ENCODE measurements at places on chromosomes 6 and 20. TPM values are rescaled to one million over a fixed set of nuclear protein-coding genes. Genes with fewer than 3 reads are reported as not detected.

DNA sequence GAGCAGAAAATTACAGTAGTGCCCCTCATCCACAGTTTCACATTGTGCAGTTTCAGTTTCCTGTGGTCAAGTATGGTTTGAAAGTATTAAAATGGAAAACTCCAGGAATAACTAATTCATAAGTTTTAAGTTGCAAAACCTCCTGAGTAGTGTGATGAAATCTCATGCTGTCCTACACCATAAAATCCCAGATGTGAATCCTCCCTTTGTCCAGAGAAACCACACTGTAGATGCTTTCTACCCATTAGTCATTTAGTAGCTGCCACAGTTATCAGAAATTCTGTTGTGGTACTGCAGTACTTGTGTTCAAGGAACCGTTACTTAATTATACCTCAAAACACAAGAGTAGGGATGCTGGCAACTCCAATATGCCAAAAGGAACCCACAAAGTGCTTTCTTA is 74.7 kb downstream of the PTCHD4 start:
- H3K36me3 ChIP-seq: no peaks in the 10 kb centered on the region
- no peak overlapping the region for H3K27ac ChIP-seq
- H3K27me3 ChIP-seq: no peaks in the 10 kb centered on the region
- no peak for DNase-seq

- H3K4me1 ChIP-seq: no peaks in the 10 kb centered on the region
- H3K27me3 ChIP-seq: no peaks in the 10 kb centered on the region
- no peak overlapping the region for H3K27ac ChIP-seq
- no peak for DNase-seq
- H3K36me3 ChIP-seq: no peaks in the 10 kb centered on the region
- H3K4me3 ChIP-seq: no peak overlapping the region
These were observed 65.6 kb downstream of the PLG start for GRCh38 chr6:160767647-160768019.

DNA sequence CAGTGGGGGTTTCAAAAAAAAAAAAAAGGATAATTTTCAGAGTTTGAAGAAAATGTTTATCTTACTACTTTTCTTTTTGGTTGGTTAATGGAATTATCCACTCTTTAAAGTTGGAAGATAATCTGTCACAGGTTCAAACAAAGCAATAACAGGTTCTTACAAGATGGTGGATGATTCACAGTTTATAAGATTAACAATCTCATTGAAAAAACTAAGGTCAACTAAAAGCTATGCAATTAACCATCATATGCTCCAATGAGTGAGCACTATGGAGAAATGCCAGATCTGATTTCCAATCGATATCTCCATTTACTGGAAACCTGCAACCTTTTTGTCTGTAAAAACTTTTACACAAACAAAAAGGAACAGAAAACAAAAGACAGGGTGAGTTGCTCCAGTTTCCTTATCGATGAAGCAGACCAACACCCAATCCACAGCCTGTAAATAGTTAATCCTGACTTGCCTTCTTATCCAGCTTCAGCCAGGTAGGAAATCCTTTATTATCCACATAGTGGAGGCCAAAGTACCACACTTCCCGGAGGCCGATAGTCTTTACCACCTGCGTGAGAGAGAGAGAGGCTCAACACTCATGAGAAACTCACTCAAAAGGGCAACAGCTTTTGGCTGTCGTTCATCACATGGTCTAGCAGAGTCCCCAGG is 32.4 kb downstream of the EZR start:
- no peak overlapping the region for H3K27ac ChIP-seq
- H3K27me3 ChIP-seq: no peaks in the 10 kb centered on the region
- H3K4me1 ChIP-seq: no peaks in the 10 kb centered on the region
- no peak overlapping the region for H3K4me3 ChIP-seq
- peaks cover 9% of the 10 kb centered on the region for H3K36me3 ChIP-seq

DNA sequence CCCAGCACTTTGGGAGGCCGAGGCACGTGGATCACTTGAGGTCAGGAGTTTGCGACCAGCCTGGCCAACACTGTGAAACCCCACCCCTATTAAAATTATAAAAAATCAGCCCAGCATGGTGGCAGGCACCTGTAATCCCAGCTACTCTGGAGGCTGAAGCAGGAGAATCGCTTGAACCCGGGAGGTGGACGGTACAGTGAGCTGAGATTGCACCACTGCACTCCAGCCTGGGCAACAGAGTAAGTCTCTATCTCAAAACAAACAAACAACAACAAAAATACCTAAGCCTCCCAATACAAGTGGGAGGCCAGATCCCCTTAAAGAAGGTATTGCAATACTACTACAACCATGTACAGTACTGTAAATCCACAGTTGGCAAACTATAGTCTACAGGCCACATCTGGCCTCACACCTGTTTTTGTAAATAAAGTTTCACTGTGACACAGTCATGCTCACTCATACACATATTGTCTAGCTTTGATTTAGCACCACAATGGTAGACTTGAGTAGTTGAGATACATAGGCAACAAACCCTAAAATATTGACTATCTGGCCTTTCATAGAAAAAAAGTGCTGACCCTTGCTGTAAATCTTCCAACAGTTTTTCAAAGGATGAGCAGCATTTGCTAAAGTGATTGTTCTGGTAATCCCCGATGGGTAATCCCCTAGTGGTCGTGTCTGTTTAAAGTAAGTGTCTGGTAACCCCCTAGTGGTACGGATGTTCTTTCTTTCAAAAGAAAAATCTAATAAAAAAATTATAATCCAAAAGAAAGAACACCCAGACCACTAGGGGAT is 202.0 kb downstream of the RNGTT start:
- no peak overlapping the region for H3K4me3 ChIP-seq
- H3K4me1 ChIP-seq: no peaks in the 10 kb centered on the region
- no peaks in the 10 kb centered on the region for H3K27me3 ChIP-seq
- no peak for DNase-seq

MARCKS gene
- 45.6 TPM for total RNA-seq

GRCh38 chr6:168385858-168386735 is 54.9 kb upstream of the SMOC2 start:
- H3K4me3 ChIP-seq: no peak overlapping the region
- no peaks in the 10 kb centered on the region for H3K27me3 ChIP-seq
- H3K27ac ChIP-seq: no peak overlapping the region

- H3K4me1 ChIP-seq: no peaks in the 10 kb centered on the region
- H3K27me3 ChIP-seq: no peaks in the 10 kb centered on the region
- H3K36me3 ChIP-seq: no peaks in the 10 kb centered on the region
- no peak overlapping the region for H3K4me3 ChIP-seq
- no peak overlapping the region for H3K27ac ChIP-seq
These were observed 18.2 kb upstream of the TAGAP start for GRCh38 chr6:159062976-159063375.

DNA sequence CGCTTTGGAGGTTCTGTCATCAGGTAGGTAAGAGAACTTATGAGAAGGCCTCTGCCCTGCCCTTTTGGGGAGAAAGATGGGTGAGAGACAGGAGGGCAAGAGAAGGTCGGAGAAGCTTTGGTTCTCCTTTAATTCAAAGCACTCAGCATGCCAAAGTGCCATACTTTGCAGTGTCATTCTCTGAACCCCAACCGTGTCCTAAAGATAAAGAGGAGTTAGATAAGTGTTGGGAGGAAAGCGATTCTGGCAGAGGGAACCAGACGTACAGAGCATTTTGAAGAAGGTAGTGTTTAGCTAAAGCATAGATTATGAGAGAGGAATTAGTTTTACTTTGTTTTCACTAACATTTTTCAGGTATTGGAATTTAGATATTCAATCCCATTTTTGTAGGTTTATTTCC is 40.3 kb downstream of the NKAIN2 start:
- no peak overlapping the region for H3K4me3 ChIP-seq
- no peaks in the 10 kb centered on the region for H3K4me1 ChIP-seq
- no peak for DNase-seq
- H3K36me3 ChIP-seq: no peaks in the 10 kb centered on the region

PRDM1 gene
- 6.0 TPM for total RNA-seq

DNA sequence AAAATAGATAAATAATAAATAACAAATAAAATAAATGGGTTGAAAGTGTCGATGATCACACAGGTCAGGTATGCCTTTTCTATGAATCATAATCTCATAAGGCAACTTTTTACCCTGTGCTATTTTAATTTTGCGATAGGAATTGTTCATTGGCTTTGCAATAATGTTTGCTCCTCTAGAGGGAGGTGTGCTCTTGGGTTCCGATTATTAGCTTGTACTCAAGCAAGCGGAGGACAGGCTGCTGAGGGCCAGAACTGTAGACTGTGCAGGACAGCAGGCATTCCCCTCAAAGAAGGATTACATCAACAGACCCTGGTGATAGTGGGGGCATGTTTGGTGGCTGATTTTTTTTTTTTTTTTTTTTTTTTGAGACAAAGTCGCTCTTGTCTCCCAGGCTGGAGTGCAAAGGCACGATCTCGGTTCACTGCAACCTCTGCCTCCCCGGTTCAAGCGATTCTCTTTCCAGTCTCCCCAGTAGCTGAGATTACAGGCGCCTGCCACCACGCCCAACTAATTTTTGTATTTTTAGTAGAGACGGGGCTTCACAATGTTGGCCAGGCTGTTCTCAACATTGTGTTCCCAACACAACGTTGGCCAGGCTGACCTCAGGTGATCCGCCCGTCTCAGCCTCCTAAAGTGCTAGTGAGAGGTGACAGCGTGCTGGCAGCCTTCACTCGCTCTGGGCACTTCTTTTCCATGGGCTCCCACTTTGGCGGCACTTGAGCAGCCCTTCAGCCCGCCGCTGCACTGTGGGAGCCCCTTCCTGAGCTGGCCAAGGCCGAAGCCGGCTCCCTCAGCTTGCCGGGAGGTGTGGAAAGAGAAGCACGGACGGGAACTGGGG is 35.6 kb downstream of the RIOK1 start:
- no peaks in the 10 kb centered on the region for H3K36me3 ChIP-seq
- no peaks in the 10 kb centered on the region for H3K4me1 ChIP-seq
- H3K27me3 ChIP-seq: no peaks in the 10 kb centered on the region
- H3K4me3 ChIP-seq: no peak overlapping the region

DNA sequence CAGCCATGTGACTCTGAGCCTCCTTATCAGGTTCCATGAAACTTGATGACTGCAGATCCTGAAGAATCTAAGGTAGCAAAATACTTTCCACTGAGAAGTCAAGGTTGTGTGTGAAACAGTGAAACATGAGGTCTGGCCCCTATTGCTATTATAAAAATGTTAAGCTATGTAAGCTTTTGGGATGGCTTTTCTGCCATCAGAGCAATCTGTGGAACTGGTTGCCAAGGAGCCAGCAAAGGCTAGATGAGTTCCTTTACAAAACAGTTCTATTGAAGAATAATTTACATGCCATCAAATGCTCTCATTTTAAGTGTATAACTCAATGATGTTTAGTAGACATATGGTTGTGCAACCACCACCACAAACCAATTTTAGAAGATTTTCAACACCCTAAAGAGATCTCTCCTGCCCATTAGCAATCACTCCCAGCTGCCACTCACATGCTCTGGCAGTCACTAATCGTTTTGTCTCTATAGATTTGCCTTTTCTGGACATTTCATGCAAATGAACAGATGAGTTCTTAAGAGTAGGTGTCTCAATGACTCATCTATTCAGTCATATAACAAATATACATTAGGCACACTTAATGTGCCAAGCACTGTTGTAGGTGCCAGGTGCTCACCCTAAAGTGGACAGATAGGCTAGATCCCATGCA is 19.9 kb upstream of the MEP1A start:
- H3K27ac ChIP-seq: no peak overlapping the region
- H3K4me1 ChIP-seq: no peaks in the 10 kb centered on the region
- no peak for DNase-seq
- H3K4me3 ChIP-seq: no peak overlapping the region

SIRPB1 gene
- total RNA-seq: 3.1 TPM

GRCh38 chr6:144434308-144434990 is 149.3 kb downstream of the UTRN start:
- no peak for DNase-seq
- H3K4me1 ChIP-seq: peaks cover 2% of the 10 kb centered on the region
- H3K36me3 ChIP-seq: peaks cover 9% of the 10 kb centered on the region
- H3K27me3 ChIP-seq: no peaks in the 10 kb centered on the region

DNA sequence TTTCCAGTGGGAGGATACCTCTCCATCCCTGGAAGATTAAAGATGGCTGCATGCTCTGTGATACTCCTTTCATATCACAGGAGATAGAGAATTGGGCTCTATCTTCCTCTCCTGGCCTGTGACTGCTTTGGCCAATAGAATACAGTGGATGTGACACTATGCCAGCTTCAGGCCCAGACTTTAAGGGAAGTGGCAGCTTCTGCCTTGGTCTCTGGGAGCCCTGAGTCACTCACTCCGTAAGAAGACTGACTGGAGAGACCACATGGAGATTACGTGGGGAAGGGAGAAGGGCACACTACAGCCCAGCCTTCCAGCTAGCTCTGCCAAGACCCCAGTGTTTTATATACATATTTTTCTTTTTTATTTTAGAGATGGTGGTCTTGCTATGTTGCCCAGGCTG is 10.4 kb upstream of the MMP9 start:
- peaks cover 2% of the 10 kb centered on the region for H3K27me3 ChIP-seq
- no peaks in the 10 kb centered on the region for H3K36me3 ChIP-seq
- no peak overlapping the region for H3K4me3 ChIP-seq
- H3K27ac ChIP-seq: no peak overlapping the region
- no peaks in the 10 kb centered on the region for H3K4me1 ChIP-seq
- DNase-seq: no peak

SLC2A4RG gene
- 72.4 TPM for total RNA-seq

KHDC1L gene
- total RNA-seq: not detected

GRCh38 chr20:20888266-20888656 is 175.8 kb upstream of the RALGAPA2 start:
- no peaks in the 10 kb centered on the region for H3K27me3 ChIP-seq
- no peak for DNase-seq
- H3K4me3 ChIP-seq: no peak overlapping the region
- H3K27ac ChIP-seq: no peak overlapping the region
- no peaks in the 10 kb centered on the region for H3K4me1 ChIP-seq

DNA sequence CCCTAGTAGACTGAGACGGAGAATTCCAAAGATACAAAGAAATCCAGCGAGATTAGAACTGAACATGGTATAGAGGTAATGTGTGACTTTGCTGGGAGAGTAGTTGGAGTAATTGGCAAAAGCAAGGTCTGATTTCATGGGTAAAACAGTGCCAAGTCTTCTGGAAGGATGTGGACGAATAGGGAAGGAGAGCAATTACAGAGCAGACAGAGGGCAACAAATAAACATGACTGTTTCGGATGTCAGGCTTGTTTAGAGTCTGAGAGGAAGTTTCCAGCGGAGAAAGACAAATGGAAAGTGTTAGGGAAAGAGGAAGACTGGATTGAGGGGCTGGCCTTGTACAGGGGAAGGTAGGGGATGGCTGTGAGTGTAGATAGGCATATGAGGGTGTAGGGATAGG is 282.2 kb upstream of the PRND start:
- no peaks in the 10 kb centered on the region for H3K36me3 ChIP-seq
- no peaks in the 10 kb centered on the region for H3K4me1 ChIP-seq

GRCh38 chr6:119587537-119587936 is 238.0 kb upstream of the MAN1A1 start:
- H3K36me3 ChIP-seq: no peaks in the 10 kb centered on the region
- no peak overlapping the region for H3K27ac ChIP-seq
- no peak overlapping the region for H3K4me3 ChIP-seq
- H3K4me1 ChIP-seq: no peaks in the 10 kb centered on the region
- H3K27me3 ChIP-seq: no peaks in the 10 kb centered on the region

DNA sequence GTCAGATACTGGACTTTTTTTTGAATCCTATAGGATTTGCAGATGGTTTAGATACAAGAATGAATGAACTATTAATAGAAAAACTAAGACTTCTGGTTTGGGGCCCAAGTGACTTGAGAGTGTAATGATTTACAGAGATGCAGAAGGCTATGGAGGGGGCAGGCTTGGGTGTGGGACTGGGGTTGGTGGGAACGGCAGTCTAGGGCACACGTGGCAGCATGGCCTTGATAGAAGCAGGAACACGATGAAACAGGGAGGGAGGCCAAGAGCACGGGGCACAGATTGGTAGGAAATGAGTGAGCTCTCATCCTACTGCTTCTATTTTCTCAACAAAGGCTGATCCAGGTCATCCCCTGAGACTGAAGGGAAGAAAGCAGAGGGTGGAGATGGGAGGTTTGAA is 3.4 kb upstream of the UST start:
- no peaks in the 10 kb centered on the region for H3K27me3 ChIP-seq
- H3K27ac ChIP-seq: no peak overlapping the region
- H3K4me3 ChIP-seq: no peak overlapping the region
- no peaks in the 10 kb centered on the region for H3K36me3 ChIP-seq
